ENCODE measurements at places on chromosomes 13 and 19. TPM values are rescaled to one million over a fixed set of nuclear protein-coding genes. Genes with fewer than 3 reads are reported as not detected.

GRCh38 chr13:48159401-48159800, 64.5 kb upstream of the MED4 start:
- H3K27ac ChIP-seq: no peak overlapping the region
- H3K27me3 ChIP-seq: no peaks in the 10 kb centered on the region
- no peaks in the 10 kb centered on the region for H3K36me3 ChIP-seq
- H3K4me1 ChIP-seq: no peaks in the 10 kb centered on the region

DNA sequence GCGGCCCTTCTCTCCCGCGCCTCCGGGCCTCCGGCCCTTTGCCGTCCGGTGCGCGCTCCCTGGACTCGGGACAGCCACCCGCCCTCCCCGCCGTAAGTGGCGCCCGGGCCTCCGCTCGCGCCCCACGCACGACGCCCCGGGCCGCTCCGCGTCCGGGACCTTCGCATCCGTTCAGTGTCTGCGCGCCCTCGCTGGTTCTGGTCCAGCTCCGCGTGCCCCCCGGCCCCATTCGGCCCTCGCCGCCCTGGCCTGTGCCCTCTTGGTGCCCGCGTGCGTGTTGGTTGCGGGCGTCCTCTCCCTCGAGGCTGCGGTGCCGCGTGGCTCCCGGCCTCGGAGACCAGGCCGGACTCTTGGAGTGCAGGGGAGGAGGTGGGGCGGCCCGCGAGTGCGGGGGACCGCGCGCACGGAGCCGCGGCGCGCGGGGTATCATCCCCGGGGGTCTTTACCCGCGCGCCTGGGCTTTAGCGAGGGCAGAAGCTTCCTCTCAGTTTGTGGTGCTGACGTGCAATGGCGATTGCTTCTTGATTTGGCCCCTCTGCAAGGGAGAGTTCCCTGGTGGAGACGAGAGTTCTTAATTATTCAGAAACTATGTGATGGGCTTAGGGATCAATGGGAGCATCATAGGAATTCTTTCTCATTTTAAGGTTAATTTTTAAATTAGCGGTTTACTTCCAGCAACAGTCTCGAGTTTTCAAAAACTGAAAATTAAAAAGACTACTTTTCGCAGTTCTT, 757 bp downstream of the WASF3 start:
- H3K27me3 ChIP-seq: peaks cover 13% of the 10 kb centered on the region
- peak overlapping the region; percentile 77 for H3K4me3 ChIP-seq
- H3K36me3 ChIP-seq: no peaks in the 10 kb centered on the region

- H3K4me1 ChIP-seq: peaks cover 2% of the 10 kb centered on the region
- H3K36me3 ChIP-seq: peaks cover 4% of the 10 kb centered on the region
- no peak overlapping the region for H3K4me3 ChIP-seq
These were observed 17.5 kb downstream of the MIPEP start for GRCh38 chr13:23871616-23872220.

Gene AKAP8
- 26.1 TPM for total RNA-seq

DNA sequence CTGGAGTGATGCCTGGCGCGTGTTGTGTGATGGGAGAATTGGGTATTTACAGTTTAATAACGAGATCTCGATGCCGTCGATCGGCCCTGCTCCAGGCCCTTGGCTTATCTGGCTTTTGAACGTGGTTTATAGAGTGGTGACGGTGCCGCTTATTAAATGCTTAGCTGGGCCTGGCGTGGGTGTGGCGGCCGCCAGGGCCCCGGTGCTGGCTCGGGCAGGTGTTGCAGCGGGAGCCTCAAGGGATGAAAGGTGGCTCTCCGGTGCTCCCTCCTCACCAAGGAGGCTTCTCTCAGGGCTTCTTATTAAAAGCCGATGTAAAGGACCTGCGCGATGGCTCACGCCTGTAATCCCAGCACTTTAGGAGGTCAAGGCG, 173.8 kb downstream of the KDM4B start:
- no peak for DNase-seq
- H3K27ac ChIP-seq: no peak overlapping the region
- no peaks in the 10 kb centered on the region for H3K4me1 ChIP-seq
- H3K36me3 ChIP-seq: peaks cover 22% of the 10 kb centered on the region
- H3K4me3 ChIP-seq: no peak overlapping the region

Gene ATXN8OS
- not detected for total RNA-seq

DNA sequence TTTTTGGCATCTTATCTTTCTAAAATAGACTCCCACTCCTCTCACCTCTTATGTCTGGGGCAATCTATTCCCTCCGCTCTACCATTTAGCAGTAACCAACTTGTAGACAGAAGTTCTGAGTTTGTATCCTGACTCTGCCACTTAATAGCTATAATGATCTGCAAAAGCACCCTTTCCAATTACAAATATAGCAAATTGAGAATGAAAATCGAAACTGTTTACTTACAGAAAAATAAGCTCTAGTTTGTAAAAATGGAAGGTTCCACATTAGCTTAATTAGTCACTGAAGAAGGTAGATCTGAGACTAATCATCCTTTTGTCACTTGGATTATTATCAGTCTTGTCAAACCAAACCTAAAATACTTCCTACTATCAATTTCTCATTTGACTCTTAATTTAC, 409.3 kb downstream of the DIAPH3 start:
- peaks cover 11% of the 10 kb centered on the region for H3K36me3 ChIP-seq
- H3K27me3 ChIP-seq: no peaks in the 10 kb centered on the region
- DNase-seq: no peak
- no peak overlapping the region for H3K4me3 ChIP-seq

Gene KLK15
- total RNA-seq: not detected

DNA sequence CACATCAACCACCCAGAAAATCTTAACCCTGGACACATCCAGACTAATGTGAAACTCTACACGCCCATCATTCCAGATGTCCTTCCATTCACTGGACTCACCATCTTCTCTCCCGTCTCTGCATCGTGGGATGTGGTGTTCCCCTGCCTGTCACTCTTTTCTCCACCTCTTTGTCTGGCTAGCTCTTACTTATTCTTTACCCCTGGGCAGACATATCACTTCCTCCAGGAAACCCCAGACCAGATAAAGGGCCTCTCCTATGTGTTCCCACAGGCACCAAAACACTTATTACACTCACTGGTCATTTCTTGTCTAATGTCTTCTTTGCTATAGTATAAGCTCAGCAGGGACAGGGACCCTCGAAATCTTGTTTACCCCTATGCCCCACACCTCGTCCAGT, 109.3 kb upstream of the IPO5 start:
- H3K27ac ChIP-seq: no peak overlapping the region
- no peaks in the 10 kb centered on the region for H3K36me3 ChIP-seq
- peaks cover 23% of the 10 kb centered on the region for H3K27me3 ChIP-seq
- H3K4me1 ChIP-seq: no peaks in the 10 kb centered on the region
- no peak overlapping the region for H3K4me3 ChIP-seq

DNA sequence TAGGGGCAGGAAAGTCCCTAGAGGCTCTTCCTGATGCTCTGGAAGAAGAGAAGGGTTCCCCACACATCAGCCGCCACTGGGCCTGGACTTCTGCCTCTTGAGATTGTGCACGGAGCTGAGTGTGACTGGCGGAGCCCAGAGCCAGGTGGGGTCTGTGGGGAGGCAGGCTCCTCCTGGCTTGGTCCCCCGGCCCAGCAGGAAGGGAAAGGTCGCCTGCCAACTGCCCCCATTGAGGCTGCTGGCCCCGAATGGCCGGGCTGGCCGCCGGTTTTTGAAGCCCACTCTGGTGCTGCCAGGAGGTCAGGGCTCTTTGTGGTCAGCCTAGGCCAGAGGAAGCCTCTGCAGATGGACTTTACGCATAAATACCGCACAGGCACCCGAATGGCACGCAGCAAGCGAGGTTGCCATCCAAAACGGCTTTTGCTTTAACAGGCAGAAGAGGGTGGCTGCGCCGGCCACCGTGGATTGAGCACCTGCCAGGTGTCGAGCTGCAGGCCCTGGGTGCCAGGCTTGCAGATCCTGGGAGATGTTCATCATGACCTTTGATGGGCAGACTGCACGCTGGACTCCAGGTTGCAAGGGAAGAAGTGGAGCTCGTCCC, 5.0 kb downstream of the DAZAP1 start:
- peaks cover 34% of the 10 kb centered on the region for H3K36me3 ChIP-seq
- no peaks in the 10 kb centered on the region for H3K27me3 ChIP-seq
- H3K4me1 ChIP-seq: peaks cover 13% of the 10 kb centered on the region
- no peak overlapping the region for H3K27ac ChIP-seq
- DNase-seq: no peak

DNA sequence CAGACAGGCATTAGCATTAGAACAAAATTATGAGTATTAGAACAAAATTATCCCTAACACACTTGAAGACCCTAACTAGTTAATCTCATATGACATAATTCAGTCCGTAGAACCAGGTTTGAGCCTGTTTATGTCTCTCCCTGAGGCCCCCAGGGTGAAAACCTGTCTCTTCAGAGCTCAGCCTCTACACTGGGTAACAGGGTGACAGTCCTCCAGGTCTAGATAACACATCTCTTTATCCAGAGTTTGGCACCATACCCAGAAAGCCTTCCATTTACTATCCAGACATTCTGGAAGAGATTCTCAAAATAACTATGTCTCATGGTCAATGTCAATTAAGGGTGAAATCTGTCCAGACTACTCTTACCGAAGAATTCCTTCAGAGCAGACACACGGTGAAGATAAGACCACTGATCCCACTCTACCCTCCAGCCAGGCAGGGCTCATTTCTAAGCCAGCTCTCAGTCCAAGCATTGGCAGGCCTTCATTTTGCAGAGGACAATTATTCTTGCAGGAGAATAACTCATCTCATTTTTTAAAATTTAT, 1195.3 kb downstream of the EFNB2 start:
- no peaks in the 10 kb centered on the region for H3K27me3 ChIP-seq
- H3K4me3 ChIP-seq: no peak overlapping the region
- no peaks in the 10 kb centered on the region for H3K4me1 ChIP-seq
- H3K27ac ChIP-seq: no peak overlapping the region

GRCh38 chr13:27533155-27533643, 82.8 kb upstream of the MTIF3 start:
- H3K36me3 ChIP-seq: no peaks in the 10 kb centered on the region
- H3K4me1 ChIP-seq: peaks cover 7% of the 10 kb centered on the region
- DNase-seq: peak; percentile 96

- peaks cover 11% of the 10 kb centered on the region for H3K36me3 ChIP-seq
- no peak for DNase-seq
- no peaks in the 10 kb centered on the region for H3K27me3 ChIP-seq
- H3K27ac ChIP-seq: no peak overlapping the region
These were observed 28.1 kb downstream of the BRD4 start for GRCh38 chr19:15304140-15304705.

DNA sequence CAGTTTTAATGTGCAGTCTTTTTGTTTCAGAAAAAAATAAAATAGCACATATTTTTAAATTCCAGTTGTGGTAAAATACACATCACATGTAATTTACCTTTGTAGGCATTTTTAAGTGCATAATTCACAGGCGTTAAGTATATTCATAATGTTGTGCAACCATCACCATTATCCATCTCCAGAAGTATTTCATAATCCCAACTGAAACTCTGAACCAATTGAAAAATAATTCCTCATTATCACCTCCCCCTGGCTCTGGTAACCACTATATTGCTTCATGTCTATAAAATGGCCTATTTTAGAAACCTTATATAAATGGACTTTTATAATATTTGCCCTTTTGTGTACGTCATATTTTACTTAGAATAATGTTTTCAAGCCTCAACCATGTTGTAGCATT, 756.5 kb upstream of the KLHL1 start:
- no peak for DNase-seq
- H3K27me3 ChIP-seq: no peaks in the 10 kb centered on the region
- no peak overlapping the region for H3K27ac ChIP-seq
- H3K4me1 ChIP-seq: no peaks in the 10 kb centered on the region
- H3K36me3 ChIP-seq: no peaks in the 10 kb centered on the region

DNA sequence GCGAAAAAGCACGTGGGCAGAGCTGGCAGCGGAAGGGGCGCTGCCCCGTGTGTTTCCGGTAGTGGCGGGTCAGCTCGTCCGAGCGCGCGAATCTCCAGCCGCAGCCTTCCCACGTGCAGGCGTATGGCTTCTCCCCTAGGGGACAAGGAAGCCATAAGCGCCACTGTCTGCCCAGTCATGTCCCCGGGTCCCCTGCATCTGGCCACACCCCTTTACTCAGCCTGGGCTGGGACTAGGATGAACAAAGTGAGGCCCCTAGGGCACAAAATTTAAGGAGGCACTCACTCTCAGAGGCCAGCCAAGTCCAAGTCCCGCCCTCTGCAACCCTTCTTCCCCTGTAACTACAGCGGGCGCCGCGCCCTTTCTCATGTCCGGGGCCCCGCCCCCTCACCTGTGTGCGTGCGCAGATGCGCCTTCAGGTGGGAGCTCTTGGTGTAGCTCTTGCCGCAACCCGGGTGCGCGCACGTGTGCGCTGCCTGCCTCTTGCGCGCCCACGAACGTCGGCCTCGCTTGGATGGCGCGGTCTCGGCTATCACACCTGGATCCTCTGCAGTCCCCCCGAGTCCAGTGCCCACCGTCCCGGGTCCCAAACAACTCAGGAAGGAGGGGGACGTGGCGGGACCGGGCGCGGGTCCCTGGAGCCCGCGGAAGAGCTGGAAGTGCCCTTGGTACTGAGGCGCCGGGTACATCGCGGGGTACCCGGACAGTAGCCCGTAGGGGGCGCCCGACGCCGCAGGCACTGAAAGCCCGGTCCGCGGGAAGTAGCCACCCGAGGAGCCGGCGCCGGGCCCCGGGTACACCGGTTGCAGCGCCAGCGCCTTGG, 1.9 kb downstream of the KLF1 start:
- peak overlapping the region; percentile 77 for H3K4me3 ChIP-seq
- H3K27ac ChIP-seq: no peak overlapping the region
- peak; percentile 99 for DNase-seq
- H3K4me1 ChIP-seq: no peaks in the 10 kb centered on the region
- H3K36me3 ChIP-seq: no peaks in the 10 kb centered on the region
- H3K27me3 ChIP-seq: peaks cover 37% of the 10 kb centered on the region

DNA sequence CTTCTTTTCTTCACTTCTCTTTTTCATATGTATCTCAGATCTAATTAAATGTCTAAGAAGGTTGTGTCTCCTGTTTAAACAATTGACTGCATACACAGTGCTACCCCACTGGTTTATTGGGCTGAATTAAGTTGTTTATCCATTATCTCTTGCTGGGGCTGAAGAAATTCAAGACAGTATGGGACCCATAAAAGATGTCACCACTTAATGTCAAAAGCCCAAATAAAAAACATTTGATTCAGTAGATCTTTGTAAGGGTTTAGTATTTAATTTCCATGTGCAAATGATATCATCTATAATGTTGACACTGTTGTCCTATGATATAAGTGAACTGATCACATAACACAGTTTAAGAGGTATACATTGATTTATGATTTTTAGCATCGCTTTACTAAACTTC, 1431.9 kb upstream of the PCDH20 start:
- H3K4me3 ChIP-seq: no peak overlapping the region
- no peaks in the 10 kb centered on the region for H3K4me1 ChIP-seq
- H3K27me3 ChIP-seq: no peaks in the 10 kb centered on the region
- H3K27ac ChIP-seq: no peak overlapping the region
- no peaks in the 10 kb centered on the region for H3K36me3 ChIP-seq
- DNase-seq: no peak

All from endodermal cell (in vitro differentiated cells).